ENCODE measurements at places on chromosomes 4 and X.

DNA sequence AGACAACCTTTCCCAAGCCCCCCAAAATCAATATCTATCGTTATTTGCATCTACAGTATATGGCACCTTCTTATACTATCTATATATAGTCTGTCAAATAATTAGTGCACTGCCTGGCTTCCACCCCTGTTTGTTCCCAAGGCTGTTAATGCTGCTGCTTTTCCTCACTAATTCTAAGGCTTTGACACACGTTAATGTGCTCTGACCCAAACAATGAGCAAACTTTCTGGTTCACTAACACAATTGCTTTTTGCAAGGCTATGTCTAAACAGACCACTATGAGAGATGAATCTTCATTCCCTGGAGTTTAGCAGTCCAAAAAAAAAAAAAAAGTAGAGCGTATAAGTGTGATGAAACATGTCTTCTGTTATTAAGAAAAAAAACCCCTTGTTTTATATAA lies 360.9 kb upstream of the AGA start:
- DNase-seq = no peak

- DNase-seq = no peak
Observed at GRCh38 chrX:24465532-24465865, 413 bp downstream of the PDK3 start.

- DNase-seq = no peak
Observed at GRCh38 chr4:95204873-95205272, 343.9 kb downstream of the UNC5C start.

DNA sequence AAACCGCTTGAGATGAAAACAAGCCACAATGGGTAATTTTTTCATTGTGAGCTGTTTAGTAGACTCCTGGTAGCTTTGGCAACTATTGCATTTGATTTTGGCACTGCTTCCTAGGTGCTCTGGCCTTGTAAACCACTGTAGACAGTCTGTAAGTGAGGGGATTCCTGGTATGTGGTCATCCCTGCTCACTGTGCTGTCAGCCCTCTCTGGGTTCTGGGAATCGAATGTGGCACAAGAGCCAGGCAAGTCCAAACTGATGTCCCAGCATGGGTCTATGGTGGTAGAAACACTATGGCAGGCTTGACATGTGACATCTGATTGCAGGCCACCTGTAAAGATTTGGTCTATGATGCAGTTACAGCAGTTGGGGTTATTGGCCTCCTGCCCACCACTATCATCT lies 2.5 kb downstream of the USP51 start:
- DNase-seq = no peak

DNA sequence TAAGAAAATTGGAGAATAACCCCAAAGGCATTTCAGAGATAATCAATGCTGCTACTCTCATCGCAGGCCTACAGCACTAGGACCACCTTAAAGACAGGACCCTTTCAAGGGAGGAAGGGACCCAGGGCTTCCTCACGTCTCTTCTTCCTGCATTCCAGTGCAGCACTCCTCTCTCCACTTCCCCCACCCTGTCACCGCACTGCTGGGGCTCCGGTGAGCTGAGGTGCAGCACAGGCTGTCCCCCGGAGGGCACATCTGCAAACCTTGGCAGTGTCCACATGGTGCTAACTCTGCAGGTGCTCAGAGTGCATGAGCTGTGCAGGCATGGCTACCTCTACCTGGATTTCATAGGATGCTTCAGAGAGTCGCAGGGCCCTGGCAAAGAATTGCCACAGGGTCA lies 305.6 kb downstream of the DCHS2 start:
- no peak for DNase-seq

- DNase-seq = no peak
Observed at GRCh38 chr4:3688018-3688998, 77.9 kb upstream of the ADRA2C start.
